ENCODE measurements at places on chromosomes 5 and 9.

DNA sequence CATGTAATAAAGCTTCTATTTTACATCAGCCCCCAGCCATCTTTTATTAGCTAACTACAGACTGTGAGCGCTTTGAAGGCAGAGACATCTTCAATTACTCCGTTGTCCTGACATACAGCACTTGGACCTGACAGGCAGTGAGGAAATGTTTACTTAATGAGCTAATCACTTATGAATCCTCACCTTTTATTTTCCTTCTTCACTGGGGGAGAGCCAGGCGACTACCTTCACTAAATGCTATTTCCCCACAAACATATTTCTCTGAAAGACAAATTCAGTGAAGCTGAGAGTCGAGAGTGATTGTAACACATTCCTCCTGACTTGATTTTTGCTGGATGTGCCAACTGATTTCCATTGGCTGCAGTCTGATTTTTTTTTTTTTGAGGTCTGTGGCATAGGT lies 192.1 kb upstream of the CLINT1 start:
- DNase-seq, result no peak

GRCh38 chr5:170513856-170514525 lies 10.2 kb downstream of the KCNIP1 start:
- no peak for DNase-seq

GRCh38 chr5:79236362-79236969 lies 535 bp downstream of the JMY start:
- DNase-seq, result no peak

DNA sequence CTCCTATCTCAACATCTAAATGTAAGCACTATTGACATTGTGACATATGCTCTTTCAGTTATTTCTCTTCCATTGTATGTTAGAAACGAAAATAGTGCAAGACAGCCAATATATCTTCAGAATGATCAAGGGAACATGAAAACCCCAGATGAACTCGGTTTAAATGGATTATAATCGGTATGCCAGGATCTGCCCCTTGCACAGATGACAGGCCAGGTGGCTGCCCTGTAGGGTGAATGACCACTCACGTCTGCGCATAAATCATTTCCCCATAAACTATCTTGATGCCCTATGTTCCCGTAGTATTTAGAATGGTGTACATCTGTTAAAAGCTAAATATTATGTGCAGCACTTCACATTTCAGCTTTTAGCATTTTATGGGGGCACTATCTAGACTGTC lies 69.7 kb upstream of the RANBP3L start:
- no peak for DNase-seq

- no peak for DNase-seq
Measured at GRCh38 chr5:145975361-145976066, 39.1 kb downstream of the SH3RF2 start.

DNA sequence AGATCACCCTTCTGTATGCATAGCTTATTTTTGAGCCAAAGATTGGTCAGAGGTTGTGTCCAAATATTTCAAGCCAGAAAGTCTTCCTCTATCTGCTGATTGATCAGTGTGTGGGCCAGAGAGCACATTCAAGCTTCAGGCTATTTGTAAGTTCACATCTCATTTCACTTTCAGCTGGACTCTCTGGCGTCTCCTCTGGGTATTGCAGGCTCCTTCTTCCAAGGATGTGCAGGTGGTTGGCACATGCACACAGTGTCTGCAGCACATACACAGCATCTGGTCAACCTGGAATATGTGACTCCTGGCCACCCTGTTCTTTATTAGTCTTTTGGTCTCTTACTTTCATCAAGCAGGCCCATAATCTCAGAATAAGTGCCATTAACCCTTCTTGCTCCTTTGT lies 516.1 kb downstream of the ANXA1 start:
- DNase-seq, result no peak

GRCh38 chr9:90629991-90630390 lies 12.6 kb downstream of the DIRAS2 start:
- DNase-seq, result no peak

DNA sequence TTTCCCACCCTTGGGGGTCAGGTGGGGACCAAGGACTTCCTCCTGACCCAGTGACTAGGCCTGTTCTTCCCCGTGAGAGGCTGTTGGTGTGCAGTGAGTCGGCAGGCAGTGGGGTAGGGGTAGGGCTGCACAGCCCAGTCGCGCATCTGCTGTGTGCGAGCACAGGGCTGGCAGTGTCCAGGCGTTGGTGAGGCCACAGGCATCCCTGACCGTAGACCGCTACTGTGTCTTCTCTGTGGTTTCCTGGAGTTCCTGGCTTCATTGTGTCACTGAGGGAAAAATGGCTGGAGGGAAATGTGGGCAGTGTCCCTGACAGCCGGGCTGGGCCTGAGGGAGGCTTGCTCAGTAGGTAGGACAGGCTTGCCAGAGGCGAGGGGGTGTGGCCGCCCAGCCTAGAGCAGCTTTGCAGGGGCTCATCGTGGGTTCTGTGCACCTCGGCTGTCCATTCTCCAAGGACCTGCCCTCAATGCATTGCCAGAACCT lies 95.4 kb downstream of the CACNA1B start:
- no peak for DNase-seq

- DNase-seq, result no peak
Measured at GRCh38 chr5:99109894-99110293, 181.1 kb upstream of the CHD1 start.

DNA sequence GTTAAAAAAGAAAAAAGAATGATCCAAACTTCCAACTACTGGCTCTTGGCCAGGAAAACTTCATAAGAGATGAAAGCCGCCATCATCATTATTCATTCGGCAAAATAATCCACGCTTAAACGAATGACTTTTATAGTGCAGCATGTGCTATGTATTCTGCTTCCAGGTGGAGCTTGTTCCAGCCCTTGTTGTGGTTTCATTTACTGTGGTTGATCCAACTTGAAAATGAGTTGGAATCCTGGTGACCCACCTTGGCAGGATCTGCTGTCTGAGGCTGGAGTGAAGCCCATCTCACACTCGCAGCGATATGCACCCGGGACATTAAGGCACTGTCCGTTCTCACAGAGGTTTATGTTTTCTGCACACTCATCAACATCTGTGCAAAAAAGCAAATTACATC lies 209.6 kb downstream of the FBN2 start:
- no peak for DNase-seq

- DNase-seq, result no peak
Measured at GRCh38 chr9:129594632-129595031, 26.3 kb downstream of the C9orf50 start.

- no peak for DNase-seq
Measured at GRCh38 chr5:107669096-107670031, 1.4 kb downstream of the EFNA5 start.

GRCh38 chr9:2838371-2839000 lies 5.4 kb downstream of the PUM3 start:
- DNase-seq, result no peak

GRCh38 chr9:106111039-106111730 lies 416.8 kb downstream of the TMEM38B start:
- DNase-seq, result no peak

- DNase-seq, result no peak
Measured at GRCh38 chr9:115207003-115207836, 89.3 kb upstream of the TNC start.

- DNase-seq, result no peak
Measured at GRCh38 chr5:5025774-5026408, 114.2 kb upstream of the ADAMTS16 start.

- DNase-seq, result no peak
Measured at GRCh38 chr5:34674187-34674586, 18.1 kb downstream of the RAI14 start.

GRCh38 chr9:111599955-111600343 lies 502 bp upstream of the PTGR1 start:
- no peak for DNase-seq

GRCh38 chr5:128681096-128681495 lies 143.1 kb upstream of the FBN2 start:
- no peak for DNase-seq

GRCh38 chr9:71816916-71817451 lies 48.7 kb upstream of the CEMIP2 start:
- no peak for DNase-seq

GRCh38 chr5:77824981-77825380 lies 48.8 kb upstream of the TBCA start:
- no peak for DNase-seq

DNA sequence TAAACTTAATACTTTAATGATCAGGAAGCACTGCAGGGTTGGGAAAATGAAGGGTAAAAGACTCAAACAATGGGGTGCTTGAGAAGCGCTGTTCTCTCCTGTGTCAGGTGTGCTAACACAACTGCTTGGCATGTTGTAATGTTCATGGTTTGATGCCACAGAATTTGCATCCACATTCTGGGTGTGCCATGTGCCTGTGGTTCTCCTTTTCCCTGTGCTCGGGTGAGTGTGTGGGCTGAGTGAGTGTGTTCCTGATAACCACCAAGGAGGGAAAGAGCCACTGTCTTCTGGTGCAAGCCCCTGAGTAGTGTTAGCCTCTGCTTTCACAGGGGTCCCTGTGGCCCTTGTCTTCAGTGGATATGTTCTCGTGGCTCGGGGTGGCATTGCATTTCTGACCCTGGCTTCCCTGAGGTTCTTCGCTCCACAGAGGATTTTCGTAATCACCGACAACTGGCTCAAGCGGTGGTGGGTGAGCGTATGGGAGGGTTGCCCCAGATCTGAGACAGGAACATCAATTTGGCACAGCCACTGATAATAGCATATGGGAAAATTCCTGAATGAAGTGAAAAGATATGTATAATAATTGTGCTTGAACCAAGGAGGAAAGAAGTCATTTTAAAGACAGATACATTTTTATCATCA lies 102.0 kb downstream of the MVB12B start:
- no peak for DNase-seq

DNA sequence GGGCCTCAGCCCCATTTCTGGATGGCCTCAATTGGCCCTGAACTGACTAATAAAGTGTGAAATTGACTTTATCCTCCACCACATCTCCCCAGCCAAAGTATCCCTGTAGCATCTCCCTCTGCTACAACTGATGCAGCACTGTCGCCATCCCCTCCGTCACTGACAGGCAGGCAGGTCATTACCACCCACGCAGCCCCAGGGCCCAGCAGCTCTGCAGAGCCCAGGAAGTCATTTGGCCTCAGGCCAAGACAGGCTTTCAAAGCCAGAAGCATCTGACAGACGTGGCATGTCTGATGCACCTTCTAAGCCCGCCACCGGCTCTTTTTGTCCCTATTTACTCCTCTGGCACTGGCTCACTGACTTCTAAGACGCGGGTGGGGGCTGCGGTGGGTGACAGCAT lies 65.3 kb downstream of the ARHGEF37 start:
- DNase-seq, result peak; percentile 10

DNA sequence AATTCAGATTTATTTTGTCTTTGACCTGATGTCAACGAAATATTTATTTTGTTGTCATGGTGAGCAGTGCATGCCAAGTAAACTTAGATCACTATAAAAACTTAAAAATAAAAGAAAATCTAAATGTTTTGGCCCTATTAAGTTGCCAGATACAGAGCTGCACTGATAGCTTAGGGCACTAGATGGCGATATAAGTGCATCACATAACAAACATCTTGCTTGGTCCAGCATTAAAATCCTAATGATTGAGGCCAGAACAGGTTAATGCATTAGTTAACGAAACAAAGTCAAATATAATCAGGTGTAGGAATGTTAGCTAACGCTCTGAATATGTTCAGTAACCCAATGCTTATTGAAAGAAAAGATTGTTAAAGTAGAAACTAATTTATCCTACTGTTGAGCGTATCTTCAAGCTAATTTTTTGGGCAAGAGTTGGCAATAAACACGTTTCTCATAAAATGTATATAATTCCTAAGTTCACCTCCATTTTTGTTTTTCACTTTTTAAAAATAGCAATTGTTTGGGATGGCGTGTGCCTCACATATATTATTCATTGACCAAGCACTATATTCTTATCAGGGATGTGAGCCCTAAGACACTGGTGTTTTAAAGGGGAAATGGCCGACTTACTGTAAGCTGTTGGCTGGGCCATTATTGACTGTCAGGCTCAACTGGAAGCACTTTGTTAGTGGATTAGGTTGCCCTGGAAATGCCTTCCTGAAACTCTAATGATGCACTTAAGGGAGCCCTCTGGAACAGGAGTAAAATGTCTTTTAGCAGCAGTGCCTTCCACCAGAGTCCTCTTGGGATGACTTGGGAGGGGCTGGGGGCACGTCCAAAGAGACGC lies 33.3 kb downstream of the KCTD16 start:
- peak; percentile 9 for DNase-seq

DNA sequence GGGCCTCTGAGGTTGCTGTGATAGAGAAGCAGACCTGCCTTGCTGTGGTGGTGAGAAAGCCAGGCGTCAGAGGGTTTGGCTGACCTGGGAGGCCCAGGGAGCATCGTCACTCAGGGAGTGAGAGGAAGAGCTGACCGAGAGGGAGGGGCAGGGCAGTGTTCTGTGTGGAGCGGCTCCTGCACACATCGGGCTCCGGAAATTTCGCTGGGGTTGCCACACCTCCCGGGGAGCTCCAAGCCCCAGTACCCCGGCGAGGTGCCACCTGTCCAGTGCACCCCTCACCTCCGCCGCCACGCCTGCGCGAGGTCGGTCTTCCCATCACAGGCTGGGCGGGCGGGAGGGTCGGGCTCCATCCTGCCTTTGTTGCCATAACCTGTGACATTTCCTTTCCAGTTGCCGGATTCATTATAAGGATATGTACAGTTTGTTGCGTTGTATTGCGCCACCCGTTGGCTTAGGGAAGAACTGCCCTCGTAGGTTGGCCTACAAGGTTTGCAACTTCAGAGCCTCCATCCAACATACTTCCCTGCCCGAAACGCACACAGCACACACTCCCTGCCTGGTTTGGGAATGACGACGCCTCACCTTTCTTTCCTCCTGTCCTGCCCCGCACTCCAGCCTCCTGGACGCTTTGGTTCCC lies 223.2 kb downstream of the CACNA1B start:
- DNase-seq, result no peak

DNA sequence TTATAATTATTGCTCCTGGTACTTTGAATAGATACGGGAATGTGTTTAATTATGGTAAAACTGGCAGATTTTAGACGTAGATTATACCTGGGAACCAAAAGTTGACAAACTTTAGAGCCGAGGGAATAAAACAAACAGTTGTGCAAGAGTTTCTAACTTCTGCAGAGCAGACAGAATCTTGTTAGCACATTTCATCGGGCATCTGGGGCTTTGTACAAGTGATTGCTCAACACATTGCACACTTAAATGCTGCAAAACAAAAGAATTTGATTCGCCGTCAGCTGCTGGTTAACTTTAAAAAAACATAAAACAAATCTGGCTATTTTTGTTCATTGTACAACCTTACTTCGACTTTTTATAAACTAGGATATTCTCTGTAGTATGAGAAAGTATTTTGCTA lies 398.1 kb downstream of the MAN2A1 start:
- DNase-seq, result no peak

- no peak for DNase-seq
Measured at GRCh38 chr9:109463924-109464625, 34.0 kb downstream of the PTPN3 start.

- DNase-seq, result no peak
Measured at GRCh38 chr9:37369671-37370070, 52.8 kb upstream of the GRHPR start.

GRCh38 chr9:107644733-107645463 lies 155.3 kb upstream of the KLF4 start:
- DNase-seq, result no peak

- DNase-seq, result no peak
Measured at GRCh38 chr5:124572971-124573370, 173.5 kb downstream of the ZNF608 start.

Data from T follicular helper cell (primary cell).